ENCODE measurements at places on chromosomes 7 and 10.

DNA sequence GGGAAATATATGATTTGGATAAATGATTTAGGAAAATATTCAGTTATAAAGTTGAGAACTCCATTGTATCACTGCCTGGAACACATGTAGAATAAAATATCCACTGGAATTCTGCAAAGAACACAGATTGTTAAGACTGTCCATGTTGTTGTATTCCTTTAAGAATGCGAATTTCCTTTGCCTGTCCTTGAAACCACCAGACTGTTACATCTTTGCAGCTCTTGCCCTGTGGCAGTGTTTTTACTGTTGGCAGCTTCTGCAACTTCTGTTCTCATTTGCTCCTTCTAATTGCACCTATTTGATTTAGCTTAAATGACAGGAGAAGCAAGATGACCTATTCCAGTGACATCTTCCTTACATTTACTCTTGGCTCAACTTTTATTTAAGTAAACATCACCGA is 39.7 kb downstream of the MALSU1 start:
- no peak for DNase-seq

DNA sequence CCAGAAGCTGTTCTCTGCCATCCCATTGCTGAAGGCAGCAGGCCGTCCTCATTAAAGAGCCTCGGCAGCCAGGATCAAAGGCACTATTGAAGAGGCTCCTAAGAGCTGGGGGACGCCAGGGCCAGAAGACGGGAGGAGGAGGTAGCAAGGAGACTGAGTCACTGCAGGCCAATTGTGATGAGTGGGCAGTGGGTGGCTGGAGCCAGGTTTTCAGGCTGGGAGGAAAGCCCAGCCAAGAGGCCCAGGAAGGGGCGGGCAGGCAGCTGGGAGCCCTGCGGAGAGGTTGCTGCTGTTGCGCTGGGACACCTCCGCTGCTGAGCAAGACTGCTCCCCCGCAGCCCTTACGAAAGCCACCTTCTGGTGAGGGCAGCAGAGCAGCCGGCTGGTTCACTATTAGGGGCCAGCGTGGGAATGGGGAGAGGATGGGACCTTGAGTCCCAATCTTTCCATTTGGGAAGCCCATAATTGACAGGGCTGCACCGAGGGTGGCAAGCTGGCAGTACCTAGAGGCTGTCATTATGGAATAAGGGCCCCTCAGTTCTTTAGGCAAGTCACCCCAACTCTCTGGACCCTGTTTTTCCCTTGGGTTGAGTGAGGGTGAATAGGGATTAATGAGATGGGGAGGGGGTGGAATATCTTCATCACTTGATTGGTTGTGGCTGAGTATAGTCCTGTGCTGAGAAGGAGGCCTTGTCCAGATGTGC is 48.4 kb downstream of the UNC5B start:
- DNase-seq, result no peak

DNA sequence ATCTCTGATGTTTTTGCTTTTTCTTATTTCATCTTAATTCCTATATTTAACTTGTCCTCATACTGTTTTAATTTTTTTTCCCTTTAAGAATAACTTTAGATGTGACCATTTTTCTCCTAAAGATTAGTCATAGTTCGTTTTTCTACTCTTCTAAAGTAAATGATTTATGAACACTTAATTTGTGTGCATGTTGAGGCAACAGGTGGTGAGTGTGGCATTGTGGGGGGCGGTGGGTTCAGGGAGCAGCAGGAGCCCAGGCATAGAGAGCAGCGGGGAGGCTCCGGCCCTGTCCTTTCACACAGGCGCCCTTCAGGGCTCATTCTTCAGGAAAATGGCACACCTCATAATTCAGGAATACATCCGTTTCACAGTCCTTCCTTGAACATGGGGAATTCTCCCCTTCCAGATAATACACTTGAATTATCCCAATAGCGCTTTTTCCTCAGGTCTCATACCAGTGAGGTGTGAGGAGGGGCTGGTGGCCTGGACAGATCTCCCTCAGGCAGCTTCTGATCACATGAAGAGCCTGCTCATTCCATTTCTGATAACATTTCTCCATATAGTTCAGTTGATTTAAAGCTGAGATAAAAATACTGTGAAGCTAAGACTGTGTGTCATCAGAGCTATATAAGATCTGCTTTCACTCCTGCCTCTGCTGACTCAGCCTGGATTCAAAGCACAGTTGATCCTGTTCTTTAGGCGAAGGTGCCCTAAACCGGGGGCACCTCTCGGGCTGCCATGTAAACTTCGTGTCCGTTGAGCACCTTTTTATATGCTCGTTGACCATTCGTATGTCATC is 40.2 kb downstream of the CUL1 start:
- no peak for DNase-seq

DNA sequence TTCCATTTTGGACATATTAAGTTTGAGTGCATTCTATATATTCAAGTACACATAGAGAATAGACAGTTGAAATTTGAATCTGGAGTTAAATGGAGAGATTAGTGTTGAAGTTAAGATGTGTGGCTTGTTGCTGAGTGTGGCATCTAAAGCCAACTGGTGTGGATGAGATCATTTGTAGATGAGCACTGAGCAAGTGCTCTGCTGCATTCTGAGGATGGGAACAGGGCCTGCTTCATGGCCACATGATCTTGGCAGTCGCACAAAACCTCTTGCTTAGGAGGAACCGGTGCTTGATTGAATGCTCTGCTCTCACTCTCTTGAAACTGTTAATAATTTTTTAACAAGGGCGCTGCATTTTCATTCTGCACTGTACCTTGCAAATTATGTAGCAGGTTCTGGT is 62.0 kb downstream of the EPDR1 start:
- no peak for DNase-seq
